D721Med (cell line): ENCODE measurements at places on chromosomes 2 and 18.

- DNase-seq: no peak
These were observed 78.0 kb downstream of the DTNB start for GRCh38 chr2:25595393-25595792.

GRCh38 chr18:22683786-22684185, 249.3 kb upstream of the RBBP8 start:
- no peak for DNase-seq

- no peak for DNase-seq
These were observed 54.3 kb downstream of the TTC32 start for GRCh38 chr2:19847486-19847885.

DNA sequence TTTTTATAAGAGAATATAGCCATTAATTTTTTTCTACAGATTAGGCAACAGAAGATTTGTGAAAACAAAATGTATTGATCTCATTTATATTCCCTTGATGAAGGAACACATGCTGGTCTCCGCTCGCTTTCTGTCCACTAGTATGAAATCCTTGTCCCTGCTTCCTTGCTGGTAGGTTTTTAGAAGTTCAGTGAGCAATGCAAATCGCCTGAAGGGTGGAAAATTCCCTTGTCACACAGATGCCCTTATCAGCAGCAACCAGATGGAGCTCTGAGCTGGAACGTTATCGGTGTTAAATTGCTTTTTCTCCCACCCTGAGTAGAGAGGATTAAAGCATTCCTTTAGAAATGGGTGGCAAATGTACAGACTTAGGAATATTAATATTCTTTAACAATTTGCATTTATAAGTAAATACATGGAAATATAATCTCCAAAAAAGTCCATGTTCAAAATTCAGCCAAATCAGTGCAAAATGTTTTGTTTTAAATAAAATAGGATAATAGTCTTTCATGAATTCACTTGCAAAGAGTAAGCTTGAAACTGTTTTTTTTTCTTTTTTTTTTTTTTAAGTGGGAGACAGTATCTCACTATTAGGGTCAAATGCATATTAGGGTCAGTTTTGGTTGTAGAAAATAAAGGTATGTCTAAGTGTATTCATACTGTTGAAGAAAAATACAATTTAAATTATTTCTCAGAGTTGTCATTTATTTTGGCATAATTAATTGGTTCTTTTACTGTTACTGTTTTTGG, 164.0 kb upstream of the MYO3B start:
- no peak for DNase-seq

GRCh38 chr18:44495151-44495550, 185.5 kb upstream of the SETBP1 start:
- no peak for DNase-seq

GRCh38 chr2:150081775-150082481, 405.5 kb downstream of the RND3 start:
- no peak for DNase-seq

GRCh38 chr2:74646201-74646600, 1.9 kb downstream of the M1AP start:
- no peak for DNase-seq

- DNase-seq: no peak
These were observed 14.9 kb downstream of the AOX1 start for GRCh38 chr2:200600549-200601225.

DNA sequence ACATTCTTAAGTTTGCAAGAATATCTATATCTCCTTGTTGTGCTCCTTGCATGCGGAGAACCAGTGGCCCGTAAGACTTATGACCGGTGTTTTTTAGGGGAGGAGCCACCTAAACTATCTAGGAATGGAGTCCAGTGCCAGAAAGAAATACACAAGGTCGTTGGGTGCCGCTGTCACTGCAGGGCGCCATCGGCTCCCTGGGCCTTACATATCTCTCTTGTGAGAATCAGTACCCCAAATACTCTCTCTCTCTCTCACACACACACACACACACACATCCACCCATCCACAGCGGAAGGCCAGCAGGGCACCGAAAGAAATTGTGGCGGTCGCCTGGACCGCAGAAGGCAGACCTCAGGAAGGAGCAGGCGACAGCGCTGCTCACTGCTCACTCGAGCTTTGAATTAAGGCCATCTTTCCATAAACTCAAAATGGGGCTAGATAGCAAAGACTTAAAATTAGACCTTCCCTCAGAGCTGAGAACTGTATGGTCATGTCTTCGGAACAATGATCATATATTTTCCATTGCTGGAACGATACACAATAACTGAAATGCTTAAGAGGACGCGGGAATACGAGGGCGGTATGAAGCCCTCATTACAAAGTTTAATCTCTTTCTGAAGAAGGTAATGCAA, 10.4 kb downstream of the NR4A2 start:
- DNase-seq: no peak

GRCh38 chr2:231601356-231602229, 8.9 kb downstream of the TEX44 start:
- peak; percentile 81 for DNase-seq

DNA sequence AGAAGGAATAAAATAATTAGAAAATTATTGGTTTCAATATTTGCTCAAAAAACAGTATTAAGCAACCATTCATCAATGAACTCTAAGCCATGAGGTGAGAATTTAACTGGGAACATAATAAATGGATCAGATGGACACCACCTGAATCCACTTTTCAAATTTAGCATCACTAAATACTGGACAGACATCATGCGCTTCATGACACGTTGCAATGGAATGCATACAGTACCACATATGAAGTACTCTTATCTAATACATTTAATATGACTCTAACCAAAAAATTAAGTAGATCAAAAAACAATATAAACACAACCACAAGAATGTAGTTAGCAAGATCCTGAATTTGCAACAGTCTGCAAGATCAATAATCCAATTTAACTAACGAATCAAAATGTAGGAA, 76.6 kb downstream of the COBLL1 start:
- DNase-seq: no peak

GRCh38 chr18:24704946-24705630, 244.7 kb downstream of the HRH4 start:
- no peak for DNase-seq

DNA sequence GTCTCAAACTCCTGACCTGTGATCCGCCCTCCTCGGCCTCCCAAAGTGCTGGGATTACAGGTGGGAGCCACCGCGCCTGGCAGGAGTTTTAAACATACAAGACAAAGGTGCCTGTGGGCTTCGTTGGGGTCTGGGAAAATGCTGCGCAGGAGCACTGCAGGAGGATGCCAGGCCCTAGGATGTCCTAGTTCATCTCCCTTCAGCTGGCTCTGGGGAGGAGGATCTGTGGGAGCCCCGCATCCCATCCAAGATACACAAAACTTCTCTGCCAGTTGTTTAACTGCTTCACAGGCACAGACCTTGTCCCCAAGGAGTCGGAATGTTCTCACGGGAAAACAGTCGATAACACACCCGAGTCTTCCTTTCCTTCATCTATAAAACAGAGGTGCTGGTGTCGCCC, 89.1 kb downstream of the POLR1A start:
- no peak for DNase-seq
